ENCODE measurements at places on chromosomes 5 and 9. TPM values are rescaled to one million over a fixed set of nuclear protein-coding genes. Genes with fewer than 3 reads are reported as not detected.

DNA sequence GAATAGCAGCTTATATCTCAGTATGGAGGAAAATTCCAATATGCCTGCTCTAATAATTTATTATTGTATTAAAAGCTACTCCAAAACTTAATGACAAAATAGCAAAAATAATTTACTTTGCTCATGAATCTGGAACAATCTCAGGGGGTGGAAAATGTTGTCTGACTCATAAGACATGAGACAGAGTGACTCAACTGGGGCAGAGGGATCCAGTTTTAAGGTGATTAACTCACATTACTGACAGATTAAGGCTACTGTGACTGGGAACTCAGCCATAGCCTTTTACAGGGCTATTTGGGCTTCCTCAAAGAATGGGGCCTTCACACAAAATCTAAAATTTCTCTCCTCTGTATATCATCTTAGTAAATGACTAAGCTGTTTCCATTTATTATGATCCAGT, 1172.9 kb downstream of the CDH12 start:
- H3K4me3 ChIP-seq, result no peak overlapping the region
- no peak for DNase-seq
- H3K27ac ChIP-seq, result no peak overlapping the region

GRCh38 chr5:40490464-40491111, 189.1 kb upstream of the PTGER4 start:
- no peaks in the 10 kb centered on the region for H3K4me1 ChIP-seq
- H3K27me3 ChIP-seq, result no peaks in the 10 kb centered on the region
- no peak for DNase-seq
- no peaks in the 10 kb centered on the region for H3K36me3 ChIP-seq

DNA sequence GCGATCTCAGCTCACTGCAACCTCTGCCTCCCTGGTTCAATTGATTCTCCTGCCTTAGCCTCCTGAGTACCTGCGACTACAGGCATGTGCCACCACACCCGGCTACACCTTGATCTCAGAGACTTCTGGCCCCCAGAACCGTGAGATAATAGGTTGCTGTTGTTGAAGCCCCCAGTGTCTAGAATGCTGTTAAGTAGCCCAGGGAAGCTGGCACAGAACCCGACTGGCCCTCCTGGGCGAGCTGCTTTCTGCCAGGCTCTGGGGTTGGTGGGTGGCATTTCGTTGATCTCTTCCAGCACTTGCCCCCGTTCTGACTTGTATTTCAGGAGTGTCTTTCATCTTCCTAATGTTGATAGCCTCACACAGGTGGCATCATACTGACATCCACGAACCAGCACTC, 807.1 kb downstream of the CDH9 start:
- no peak overlapping the region for H3K27ac ChIP-seq
- H3K36me3 ChIP-seq, result no peaks in the 10 kb centered on the region
- no peaks in the 10 kb centered on the region for H3K27me3 ChIP-seq
- H3K4me3 ChIP-seq, result no peak overlapping the region

GRCh38 chr5:56175488-56175887, 57.6 kb downstream of the ANKRD55 start:
- H3K27ac ChIP-seq, result no peak overlapping the region
- DNase-seq, result no peak
- H3K36me3 ChIP-seq, result no peaks in the 10 kb centered on the region
- no peaks in the 10 kb centered on the region for H3K27me3 ChIP-seq
- no peaks in the 10 kb centered on the region for H3K4me1 ChIP-seq

- DNase-seq, result no peak
- H3K36me3 ChIP-seq, result no peaks in the 10 kb centered on the region
- no peaks in the 10 kb centered on the region for H3K27me3 ChIP-seq
- peaks cover 27% of the 10 kb centered on the region for H3K4me1 ChIP-seq
- no peak overlapping the region for H3K4me3 ChIP-seq
These were observed 2.4 kb upstream of the TPRN start for GRCh38 chr9:137202966-137203365.

DNA sequence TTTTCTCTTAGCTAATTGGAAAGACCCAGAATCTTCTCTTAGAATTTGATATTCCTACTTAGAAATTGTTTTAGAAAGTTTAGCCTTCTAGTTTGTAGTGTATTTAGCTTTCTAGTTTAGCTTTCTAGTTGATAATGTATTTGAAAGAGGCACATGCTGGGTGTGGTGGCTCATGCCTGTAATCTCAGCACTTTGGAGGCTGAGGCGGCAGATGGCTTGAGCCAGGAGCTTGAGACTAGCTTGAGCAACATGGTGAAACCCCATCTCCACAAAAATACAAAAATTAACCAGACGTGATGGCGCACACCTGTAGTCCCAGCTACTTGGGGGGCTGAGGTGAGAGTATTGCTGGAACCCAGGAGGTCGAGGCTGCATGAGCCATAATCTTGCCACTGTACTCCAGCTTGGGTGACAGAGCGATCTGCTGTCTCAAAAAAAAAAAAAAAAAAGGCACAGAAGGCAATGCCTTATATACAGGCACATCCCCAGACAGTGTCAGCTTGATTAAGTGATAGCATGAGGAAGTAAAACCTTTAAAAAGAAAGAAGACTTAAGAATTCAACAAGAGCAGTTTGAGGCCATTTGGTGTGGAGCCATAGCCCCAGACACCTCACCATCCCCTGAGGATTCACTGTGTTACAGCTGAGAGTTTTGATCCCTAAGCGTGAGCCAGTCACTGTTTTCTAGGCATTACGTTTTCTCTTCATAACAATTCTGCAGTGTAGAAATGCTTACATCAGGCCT, 34.6 kb downstream of the ZSWIM6 start:
- no peaks in the 10 kb centered on the region for H3K36me3 ChIP-seq
- no peaks in the 10 kb centered on the region for H3K27me3 ChIP-seq
- H3K27ac ChIP-seq, result no peak overlapping the region
- no peak for DNase-seq

GRCh38 chr5:171428168-171428696, 8.8 kb downstream of the FGF18 start:
- no peaks in the 10 kb centered on the region for H3K36me3 ChIP-seq
- no peak for DNase-seq
- H3K27ac ChIP-seq, result no peak overlapping the region
- H3K27me3 ChIP-seq, result no peaks in the 10 kb centered on the region
- H3K4me3 ChIP-seq, result no peak overlapping the region
- H3K4me1 ChIP-seq, result no peaks in the 10 kb centered on the region

- H3K27me3 ChIP-seq, result no peaks in the 10 kb centered on the region
- H3K27ac ChIP-seq, result no peak overlapping the region
- H3K36me3 ChIP-seq, result no peaks in the 10 kb centered on the region
- H3K4me3 ChIP-seq, result no peak overlapping the region
These were observed 53.1 kb downstream of the RNF130 start for GRCh38 chr5:180018347-180019060.

DNA sequence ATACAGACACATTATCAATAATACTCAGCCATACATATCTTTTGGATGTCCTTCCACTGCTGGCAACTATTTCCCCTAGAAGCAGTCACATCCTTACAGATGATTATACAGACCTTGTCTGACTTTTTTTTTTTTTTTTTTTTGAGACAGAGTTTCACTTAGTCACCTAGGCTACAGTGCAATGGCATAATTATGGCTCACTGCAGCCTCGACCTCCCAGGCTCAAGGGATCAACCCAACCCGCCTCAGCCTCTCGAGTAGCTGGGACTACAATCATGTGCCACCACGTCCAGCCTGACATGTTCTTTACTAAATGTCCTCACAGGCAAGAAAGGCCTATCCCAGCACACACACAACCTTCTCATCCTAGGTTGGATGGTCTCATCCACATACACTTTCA, 24.0 kb downstream of the NR6A1 start:
- H3K36me3 ChIP-seq, result no peaks in the 10 kb centered on the region
- no peak overlapping the region for H3K4me3 ChIP-seq
- peaks cover 4% of the 10 kb centered on the region for H3K4me1 ChIP-seq
- H3K27me3 ChIP-seq, result no peaks in the 10 kb centered on the region

DNA sequence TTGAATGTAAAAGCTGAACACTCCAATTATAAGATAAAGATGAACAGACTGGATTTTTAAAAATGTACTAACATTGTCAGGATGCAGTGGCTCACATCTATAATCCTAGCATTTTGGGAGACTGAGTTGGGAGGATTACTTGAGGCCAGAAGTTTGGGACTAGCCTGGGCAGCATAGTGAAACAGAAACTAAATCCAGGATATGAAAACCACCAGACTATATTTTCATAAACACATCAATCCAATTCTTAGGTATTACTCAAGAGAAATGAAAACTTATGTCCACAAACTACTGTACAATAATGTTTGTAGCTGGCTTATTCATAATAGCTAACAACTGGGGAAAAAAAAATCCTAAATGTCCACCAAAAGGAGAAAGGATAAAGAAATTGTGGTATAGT, 26.8 kb upstream of the NAA35 start:
- no peaks in the 10 kb centered on the region for H3K27me3 ChIP-seq
- no peak overlapping the region for H3K4me3 ChIP-seq
- H3K36me3 ChIP-seq, result no peaks in the 10 kb centered on the region
- no peak overlapping the region for H3K27ac ChIP-seq
- no peaks in the 10 kb centered on the region for H3K4me1 ChIP-seq
- no peak for DNase-seq

GRCh38 chr5:68257210-68257609, 41.7 kb downstream of the PIK3R1 start:
- no peak for DNase-seq
- no peak overlapping the region for H3K27ac ChIP-seq

DNA sequence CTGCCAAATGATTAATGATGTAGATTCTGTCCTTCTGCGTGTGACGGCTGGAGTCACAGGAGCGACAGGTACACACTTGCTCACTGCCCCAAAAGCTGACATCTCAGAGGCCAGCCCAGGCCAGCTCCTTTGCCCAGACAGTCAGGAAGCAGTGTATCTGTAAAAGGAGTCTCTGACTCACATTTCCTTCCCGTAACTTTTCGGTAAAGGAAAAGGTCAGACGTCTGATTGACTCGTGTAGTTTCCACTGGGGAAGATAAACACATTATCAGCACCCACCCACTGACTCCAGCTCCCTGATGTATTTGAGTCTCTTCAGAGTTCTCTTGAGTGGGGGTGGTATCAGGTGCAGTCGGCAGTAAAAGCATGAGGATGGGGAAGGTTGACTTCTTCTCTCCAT, 64.4 kb upstream of the WWC1 start:
- H3K36me3 ChIP-seq, result no peaks in the 10 kb centered on the region
- H3K4me1 ChIP-seq, result no peaks in the 10 kb centered on the region
- DNase-seq, result no peak
- H3K27me3 ChIP-seq, result no peaks in the 10 kb centered on the region

- DNase-seq, result peak; percentile 48
- H3K27me3 ChIP-seq, result no peaks in the 10 kb centered on the region
- H3K36me3 ChIP-seq, result no peaks in the 10 kb centered on the region
- no peak overlapping the region for H3K4me3 ChIP-seq
- H3K4me1 ChIP-seq, result no peaks in the 10 kb centered on the region
These were observed 19.4 kb upstream of the LCP2 start for GRCh38 chr5:170316937-170317336.

- no peaks in the 10 kb centered on the region for H3K27me3 ChIP-seq
- H3K27ac ChIP-seq, result no peak overlapping the region
- H3K4me3 ChIP-seq, result no peak overlapping the region
- H3K4me1 ChIP-seq, result no peaks in the 10 kb centered on the region
- DNase-seq, result no peak
These were observed 211.8 kb upstream of the C9orf72 start for GRCh38 chr9:27784847-27785713.

GRCh38 chr5:16864631-16865131, 71.4 kb downstream of the MYO10 start:
- no peak overlapping the region for H3K4me3 ChIP-seq
- no peaks in the 10 kb centered on the region for H3K27me3 ChIP-seq
- no peak for DNase-seq
- no peaks in the 10 kb centered on the region for H3K4me1 ChIP-seq
- no peak overlapping the region for H3K27ac ChIP-seq

- no peaks in the 10 kb centered on the region for H3K4me1 ChIP-seq
- H3K27ac ChIP-seq, result no peak overlapping the region
- H3K36me3 ChIP-seq, result no peaks in the 10 kb centered on the region
- no peak for DNase-seq
- no peaks in the 10 kb centered on the region for H3K27me3 ChIP-seq
These were observed 7.2 kb downstream of the P4HA2 start for GRCh38 chr5:132220491-132220890.

DNA sequence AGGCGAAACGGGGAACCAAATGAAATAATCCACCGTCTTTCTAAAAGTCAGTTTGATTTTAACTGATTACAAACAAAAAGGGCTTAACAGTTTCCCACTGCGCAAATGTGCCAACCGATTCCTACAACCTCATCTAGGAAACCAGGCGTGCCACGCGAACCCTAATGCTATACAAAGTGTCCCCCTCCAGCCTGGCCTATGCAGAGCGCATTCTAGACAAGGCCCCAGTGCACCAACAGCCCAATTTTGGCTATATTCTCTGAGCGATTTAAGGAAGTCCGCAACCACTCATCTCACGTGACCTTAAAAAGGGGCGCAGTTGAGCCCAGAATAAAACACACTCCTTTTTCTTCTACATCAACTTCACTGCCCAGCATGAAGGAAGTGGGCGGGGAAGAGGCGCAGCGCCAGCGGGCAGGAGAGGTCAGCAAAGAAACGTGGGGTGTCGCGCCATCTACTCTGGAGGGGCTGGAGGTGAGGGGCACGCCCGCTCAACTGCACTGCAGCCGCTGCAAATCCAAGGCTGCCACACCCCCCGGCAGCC, 779 bp downstream of the FAM13B start:
- no peaks in the 10 kb centered on the region for H3K36me3 ChIP-seq
- peak; percentile 72 for DNase-seq
- peak overlapping the region; percentile 99 for H3K4me3 ChIP-seq
- H3K4me1 ChIP-seq, result peaks cover 9% of the 10 kb centered on the region
- H3K27me3 ChIP-seq, result no peaks in the 10 kb centered on the region

DNA sequence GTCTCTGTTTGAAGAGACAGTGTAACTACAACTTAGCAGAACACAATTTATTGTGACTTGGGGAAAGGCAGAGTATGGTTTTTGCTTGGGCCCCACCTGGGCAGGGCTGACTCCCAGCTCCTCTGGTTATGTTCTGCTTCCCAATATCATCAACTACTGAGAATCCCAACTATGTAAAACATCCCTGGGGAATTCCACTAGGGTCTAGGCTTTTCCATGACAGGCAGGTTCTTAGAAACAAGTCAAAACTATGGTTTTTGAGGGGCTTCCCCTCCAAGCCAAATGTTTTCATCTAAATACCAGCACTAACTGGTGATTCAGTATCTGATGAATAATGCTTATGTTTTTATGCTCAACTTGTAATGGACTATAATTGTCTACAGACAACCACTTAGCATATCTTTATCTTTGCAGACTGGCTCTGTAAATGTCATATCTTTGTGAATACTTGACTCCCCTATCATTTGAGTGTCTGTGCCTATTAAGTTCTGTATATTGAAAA, 409.5 kb downstream of the PDE4D start:
- H3K36me3 ChIP-seq, result no peaks in the 10 kb centered on the region
- H3K4me3 ChIP-seq, result no peak overlapping the region
- no peak overlapping the region for H3K27ac ChIP-seq
- peaks cover 4% of the 10 kb centered on the region for H3K4me1 ChIP-seq

GRCh38 chr5:4405614-4406219, 734.4 kb upstream of the ADAMTS16 start:
- no peaks in the 10 kb centered on the region for H3K27me3 ChIP-seq
- H3K36me3 ChIP-seq, result no peaks in the 10 kb centered on the region
- no peak overlapping the region for H3K4me3 ChIP-seq
- H3K27ac ChIP-seq, result no peak overlapping the region
- no peak for DNase-seq
- H3K4me1 ChIP-seq, result no peaks in the 10 kb centered on the region

SLC25A2 gene
- polyA plus RNA-seq, result not detected

STPG3 gene
- polyA plus RNA-seq, result not detected

RPL37 gene
- polyA plus RNA-seq, result 479 TPM

PRLR gene
- polyA plus RNA-seq, result 3.5 TPM

NKD2 gene
- polyA plus RNA-seq, result 0.28 TPM

C7 gene
- polyA plus RNA-seq, result 64.9 TPM

FBP2 gene
- not detected for polyA plus RNA-seq

SLC4A9 gene
- not detected for polyA plus RNA-seq

VCAN gene
- 0.97 TPM for polyA plus RNA-seq
